ENCODE measurements at places on chromosomes 2 and 18.

DNA sequence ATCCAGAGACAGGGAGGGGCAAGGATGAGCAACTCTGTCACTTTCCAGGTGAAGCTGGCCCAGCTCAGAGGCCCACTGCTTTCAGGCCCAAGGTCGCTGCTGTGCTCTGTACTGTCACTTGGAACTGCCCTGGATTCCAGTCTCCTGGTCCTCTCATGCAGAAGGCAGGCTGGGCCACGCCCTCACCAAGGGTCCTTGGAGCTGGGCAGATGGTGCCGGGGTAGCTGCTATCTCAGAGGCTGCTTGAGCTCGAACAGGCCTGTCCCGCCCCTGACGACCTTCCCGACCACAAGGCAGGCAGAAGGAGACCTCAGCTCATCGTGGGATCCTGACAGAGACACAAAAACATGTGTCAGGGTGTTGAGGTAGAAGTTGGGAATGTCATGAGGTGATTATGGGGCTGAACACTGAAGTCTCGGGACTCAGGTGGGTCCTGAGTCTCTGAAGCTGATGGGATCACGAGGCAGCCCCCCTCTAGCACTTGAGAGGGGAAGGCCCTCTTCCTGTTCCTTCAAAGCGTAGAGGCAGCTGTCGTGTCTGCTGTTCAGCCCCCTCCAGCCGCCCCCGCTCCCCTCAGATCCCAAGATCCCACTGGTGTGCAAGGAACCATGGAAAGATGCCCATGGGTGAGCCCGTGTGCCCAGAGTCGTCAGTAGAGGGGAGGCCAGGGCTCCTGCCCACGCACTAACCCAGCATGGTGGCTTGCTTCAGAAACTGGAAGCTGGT lies 78.3 kb downstream of the POLR1A start:
- DNase-seq, result no peak

GRCh38 chr2:104762031-104762430 lies 91.9 kb upstream of the POU3F3 start:
- DNase-seq, result no peak

GRCh38 chr18:6004683-6005082 lies 109.4 kb upstream of the TMEM200C start:
- DNase-seq, result no peak

- DNase-seq, result no peak
These were observed 74.6 kb upstream of the FAM117B start for GRCh38 chr2:202560200-202560599.

DNA sequence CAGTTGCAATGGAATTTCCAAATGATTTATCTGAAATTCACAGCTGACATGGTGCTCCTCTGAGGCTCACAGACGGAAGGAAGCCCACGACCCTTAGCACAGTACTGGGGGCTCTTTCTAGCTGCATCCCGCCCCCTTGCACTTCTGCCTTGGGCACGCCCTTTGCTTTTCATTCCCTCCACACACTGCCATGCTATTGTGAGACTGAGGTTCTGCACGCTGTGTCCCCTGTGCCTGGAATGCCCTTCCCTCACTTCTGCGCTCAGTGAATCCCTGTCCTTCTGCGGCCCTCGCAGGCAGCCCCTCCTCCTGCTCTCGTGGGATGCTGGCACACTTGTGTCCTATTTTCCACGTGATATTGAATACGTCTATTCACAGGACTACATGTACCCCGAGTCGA lies 135.4 kb upstream of the TTC39C start:
- DNase-seq, result no peak

DNA sequence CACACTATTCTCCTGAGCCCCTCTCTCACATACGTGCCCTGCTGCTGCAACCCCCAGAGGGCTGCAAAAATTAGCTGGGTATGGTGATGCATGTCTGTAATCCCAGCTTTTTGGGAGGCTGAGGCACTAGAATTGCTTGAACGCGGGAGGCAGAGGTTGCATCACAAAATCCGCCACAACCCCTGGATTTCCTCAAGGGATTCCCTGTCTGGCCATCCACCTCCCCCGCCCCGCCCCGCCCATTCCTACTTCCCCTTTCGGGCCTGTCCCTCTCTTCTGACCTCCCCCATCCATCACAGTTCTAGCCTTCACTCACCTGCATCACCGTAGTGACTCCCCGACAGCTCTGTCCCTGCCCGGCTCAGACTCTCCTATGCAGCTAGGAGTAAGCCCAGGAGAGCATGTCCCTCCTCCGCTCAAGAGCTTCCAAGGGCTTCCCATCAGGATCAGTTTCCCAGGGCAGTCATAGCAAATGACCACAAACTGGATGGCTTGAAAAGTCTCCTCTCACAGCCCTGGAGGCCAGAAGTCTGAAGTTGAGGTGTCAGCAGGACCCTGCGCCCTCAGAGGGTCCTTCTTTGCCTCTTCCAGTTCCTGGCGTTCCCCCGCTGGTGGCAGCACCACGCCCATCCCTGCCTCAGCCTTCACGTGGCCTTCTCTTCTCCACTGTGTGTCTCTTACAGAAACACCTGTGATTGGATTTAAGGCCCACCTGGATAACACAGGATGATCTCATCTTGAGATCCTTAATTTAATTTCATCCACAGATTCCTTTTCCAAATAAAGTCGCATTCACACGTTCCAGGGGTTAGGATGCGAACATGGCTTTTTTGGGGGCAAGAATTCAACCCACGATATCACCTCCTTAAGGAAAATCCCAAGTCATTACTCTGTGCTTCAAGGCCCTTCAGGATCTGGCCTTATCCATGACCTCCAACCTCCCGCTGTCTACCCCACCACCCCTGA lies 58.5 kb downstream of the HS1BP3 start:
- no peak for DNase-seq

Data from urinary bladder (tissue), 4 donors.